Epithelial cell of esophagus (primary cell): ENCODE measurements at places on chromosomes 4 and X.

DNA sequence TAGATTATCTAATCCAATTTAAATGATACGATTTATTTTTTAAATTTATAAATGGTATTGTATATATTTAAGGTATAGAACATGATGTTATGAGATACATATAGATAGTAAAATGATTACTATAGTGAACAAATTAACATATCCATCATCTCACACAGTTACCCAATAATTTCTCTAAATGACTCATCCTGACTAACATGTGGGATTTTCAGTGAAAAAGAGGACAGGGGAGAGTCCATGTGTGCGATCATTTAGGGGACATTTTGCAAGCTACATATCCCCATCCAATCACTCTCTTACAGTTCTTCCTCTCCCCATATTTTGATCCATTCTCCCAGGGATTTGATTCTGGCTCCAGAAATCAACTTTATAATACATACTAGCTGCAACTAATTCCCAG, 88.2 kb downstream of the ABCB7 start:
- DNase-seq: peak; percentile 37

- DNase-seq: peak; percentile 38
These were observed 148.3 kb upstream of the DGKK start for GRCh38 chrX:50618788-50619558.

DNA sequence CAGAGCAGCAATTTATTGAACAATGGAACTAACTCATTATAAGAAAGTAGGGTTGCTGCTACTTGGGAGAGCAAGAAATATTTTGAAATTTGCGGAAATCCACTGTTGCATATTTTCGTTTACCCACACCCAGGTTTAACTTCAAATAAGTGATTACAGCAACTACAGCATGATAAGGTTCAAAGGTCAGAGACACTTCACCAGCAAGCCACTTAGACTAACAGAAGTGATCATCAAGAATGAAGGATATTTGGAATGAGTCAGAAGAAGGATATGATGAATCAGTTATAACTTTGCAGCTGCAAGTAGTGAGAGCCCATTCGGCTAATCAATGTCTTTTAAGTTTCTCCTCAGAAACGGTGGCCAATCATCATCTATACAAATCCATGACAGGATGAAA, 199.3 kb downstream of the TMA16 start:
- DNase-seq: peak; percentile 78

GRCh38 chrX:123422875-123423274, 238.8 kb downstream of the GRIA3 start:
- DNase-seq: peak; percentile 32

DNA sequence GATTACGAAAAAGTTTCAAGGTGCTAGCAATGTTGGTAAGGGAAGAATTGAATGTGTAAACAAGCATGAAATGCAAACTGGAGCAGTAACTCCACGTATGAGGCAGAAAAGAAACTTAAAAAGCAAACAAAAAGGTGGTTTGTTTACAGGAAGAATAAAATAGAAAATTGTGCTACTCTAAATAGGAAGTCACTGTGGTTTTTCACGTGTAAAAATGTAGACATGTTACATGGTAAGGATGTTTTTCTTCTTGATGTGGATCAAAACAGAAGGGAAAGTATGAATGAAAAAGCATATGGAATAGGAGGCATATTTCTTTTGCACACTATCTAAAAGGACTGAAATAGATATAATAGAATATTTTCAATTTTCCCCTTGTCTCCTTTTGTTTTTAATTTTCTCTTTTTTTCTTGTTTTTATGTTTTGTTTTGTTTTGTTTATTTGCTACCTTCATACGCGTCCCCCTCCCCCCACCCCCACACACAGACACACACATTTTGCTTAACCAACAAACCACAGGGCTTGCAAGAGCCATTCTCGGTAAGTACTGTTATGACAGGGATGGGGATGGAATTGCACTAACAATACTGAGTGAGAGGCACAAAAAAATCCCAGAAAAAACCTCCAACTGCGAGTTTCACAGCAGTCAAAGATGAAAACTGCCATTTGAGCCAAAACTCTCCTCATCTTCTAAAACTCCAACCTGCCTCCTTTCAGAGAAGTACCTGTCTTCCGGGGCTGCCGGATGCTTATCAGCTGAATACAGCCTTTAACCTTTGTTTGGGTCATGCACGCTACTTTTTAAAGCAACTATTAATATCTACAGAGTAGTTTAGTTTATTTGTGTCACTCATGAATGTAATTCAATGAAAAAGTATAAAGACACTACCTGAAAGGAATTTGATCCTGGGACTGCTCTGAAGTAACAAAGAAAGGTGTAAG, 135.8 kb downstream of the IL15 start:
- DNase-seq: no peak

- no peak for DNase-seq
These were observed 107.1 kb upstream of the ADRA2C start for GRCh38 chr4:3659131-3659530.

- DNase-seq: no peak
These were observed 69.3 kb upstream of the PCDH19 start for GRCh38 chrX:100479329-100479728.

- DNase-seq: peak; percentile 43
These were observed 43.0 kb downstream of the ENPEP start for GRCh38 chr4:110518889-110519490.

DNA sequence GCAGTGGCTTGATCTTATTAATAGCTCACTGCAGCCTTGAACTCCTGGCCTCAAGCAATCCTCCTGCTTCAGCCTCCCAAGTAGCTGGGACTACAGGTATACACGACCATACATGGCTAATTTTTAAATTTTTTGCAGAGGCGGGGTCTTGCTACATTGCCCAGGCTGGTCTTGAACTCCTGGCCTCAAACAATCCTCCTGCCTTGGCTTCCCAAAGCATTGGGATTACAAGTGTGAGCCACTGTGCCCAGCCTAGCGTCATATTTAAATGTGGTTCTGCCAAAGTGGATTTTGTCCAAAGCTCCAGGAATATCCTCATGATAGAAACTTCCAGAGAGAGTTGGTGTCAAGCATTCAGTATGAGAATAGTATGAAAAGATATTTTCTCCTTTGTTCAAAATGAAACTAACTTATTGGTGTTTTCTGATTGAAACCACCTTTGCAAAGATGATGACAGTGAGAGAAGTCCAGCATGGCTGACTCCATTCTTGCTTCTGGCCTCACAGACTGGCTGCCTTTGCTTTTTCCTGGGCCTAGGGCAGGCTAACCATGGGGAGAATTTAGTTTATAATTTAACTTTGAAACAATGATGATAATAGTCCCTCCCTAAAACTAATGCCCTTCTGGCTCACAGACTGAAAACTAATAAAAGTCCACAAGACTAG, 129.0 kb downstream of the C4orf51 start:
- no peak for DNase-seq

GRCh38 chr4:59058543-59058942, 1948.4 kb upstream of the IGFBP7 start:
- no peak for DNase-seq

GRCh38 chrX:24231131-24231540, 81.6 kb downstream of the ZFX start:
- DNase-seq: peak; percentile 80

GRCh38 chr4:113006632-113007031, 42.8 kb upstream of the ANK2 start:
- no peak for DNase-seq

GRCh38 chr4:12122316-12122715, 693.6 kb upstream of the HS3ST1 start:
- DNase-seq: no peak

DNA sequence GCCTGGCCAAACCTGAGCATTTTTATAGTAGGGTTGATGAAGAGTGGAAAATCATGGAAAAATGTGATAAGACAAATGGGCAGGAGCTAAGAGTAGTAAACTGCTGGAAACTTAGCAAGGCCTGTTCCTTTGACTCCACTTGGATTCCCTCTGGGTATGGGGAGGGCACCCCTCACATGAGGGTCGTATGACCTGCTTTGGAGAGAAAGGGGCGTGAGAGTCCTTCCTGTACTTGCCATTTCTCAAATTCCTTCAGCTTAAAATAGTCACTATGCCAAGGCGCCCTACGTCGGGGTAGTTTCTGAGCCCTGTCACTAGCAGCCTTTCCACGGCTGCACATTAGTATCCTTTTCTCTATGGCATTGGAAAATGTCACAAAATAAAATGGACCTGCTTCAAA, 49.1 kb downstream of the GPRIN3 start:
- no peak for DNase-seq

DNA sequence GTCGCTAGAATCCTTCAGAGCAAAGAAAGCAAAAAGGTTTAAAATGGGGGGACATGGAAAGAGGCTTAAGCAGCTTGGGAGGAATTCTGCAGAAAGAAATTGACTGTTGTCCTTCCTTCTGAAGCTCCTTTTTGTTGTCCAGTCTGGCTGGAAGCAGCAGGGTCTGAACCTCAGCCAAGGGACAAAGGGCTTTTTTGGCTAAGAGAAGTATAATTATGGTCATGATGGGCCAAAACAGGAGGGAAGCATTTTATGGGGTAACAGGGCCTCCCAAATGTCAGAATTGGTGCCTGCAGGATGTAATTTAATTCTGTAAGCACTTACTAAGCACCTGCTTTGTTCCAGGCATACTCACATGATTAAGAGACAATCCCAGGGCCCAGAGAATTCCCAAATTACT, 74.2 kb upstream of the CPEB2 start:
- DNase-seq: no peak

DNA sequence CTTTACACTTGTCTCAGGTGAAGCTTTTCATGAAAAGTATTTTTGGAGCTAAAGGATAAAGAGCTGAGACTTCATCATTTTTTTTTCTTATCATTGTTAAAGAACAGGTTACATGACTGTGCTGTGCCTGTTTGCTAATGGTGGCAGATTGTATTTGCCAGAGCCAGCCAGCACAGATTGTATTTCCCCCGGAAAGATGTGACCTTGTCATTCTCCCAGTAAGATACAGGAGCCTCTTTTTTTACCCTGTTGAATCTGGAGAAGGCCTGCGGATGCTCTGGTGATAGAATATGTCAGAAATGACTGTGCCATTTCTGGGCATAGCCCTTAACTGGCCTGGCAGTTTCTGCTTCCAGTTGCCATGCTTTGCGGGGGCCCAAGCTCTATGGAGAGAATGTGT, 91.9 kb downstream of the GPRIN3 start:
- no peak for DNase-seq

- DNase-seq: peak; percentile 46
These were observed 677 bp upstream of the NONO start for GRCh38 chrX:71282514-71283402.

- DNase-seq: peak; percentile 27
These were observed 288.5 kb downstream of the ASMT start for GRCh38 chrX:1903236-1903935.

DNA sequence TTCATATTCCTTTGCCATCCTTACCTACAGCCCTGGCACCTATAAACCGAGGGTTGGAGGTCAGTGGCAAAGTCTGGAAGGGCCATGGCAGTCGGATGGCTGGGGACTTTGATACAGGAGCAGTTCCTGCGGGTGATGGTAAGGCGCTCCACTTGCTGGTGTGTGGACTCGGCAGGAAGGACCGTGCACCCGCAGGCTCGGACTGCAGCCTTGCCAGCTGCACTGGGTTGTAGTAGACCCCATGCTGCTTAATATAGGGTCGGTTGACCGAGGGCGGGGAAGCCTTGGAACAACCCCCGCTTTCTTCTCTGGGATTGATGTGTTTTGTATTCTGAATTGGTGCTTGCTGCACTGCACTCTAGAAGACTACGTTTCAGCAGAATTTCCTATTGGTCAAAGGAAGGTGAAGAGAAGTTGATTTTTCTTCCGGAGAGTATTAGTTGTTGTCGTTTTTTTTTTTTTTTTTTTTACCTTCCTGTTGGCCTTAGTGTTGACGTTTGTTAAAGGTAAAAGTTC, 638 bp downstream of the BLTP1 start:
- DNase-seq: peak; percentile 21

- DNase-seq: no peak
These were observed 212.8 kb downstream of the AFAP1 start for GRCh38 chr4:7726665-7727413.

- peak; percentile 43 for DNase-seq
These were observed at the start of gene CXXC4 for GRCh38 chr4:104494822-104495559. Gene CXXC4, minus strand, starts transcription at chr4:104494894. Its CDS starts 3,092 bp downstream, at chr4:104491802.

- DNase-seq: peak; percentile 88
These were observed 206.6 kb downstream of the SPRY1 start for GRCh38 chr4:123603165-123603564.

DNA sequence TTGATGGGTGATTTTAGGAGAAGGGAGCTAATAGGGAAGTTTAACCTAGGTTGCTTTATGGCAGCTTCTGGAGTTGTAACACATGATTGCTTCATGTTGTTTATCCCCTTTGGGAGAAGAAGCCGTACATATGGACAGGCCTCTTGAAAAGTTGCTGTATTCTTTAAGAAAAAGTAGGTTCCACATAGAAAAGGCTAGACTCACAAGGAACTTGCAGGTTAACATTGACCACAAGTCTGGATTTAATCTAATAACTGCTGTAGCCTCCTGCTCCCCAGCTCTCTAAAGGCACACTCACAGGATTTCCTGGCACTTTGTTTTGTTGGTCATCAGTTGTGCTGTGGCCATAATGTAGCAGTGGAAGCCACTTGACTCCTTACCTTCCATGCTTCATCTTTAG, 19.7 kb downstream of the FNIP2 start:
- DNase-seq: no peak

GRCh38 chr4:187215438-187215837, 491.8 kb upstream of the FAT1 start:
- no peak for DNase-seq

GRCh38 chr4:17385403-17385802, 126.5 kb downstream of the QDPR start:
- DNase-seq: peak; percentile 18

- peak; percentile 70 for DNase-seq
These were observed 12.8 kb upstream of the LIMCH1 start for GRCh38 chr4:41525129-41525528.

GRCh38 chr4:112377594-112378242, 80.5 kb downstream of the ALPK1 start:
- no peak for DNase-seq

- DNase-seq: peak; percentile 27
These were observed 142.4 kb upstream of the ANKRD50 start for GRCh38 chr4:124854968-124855367.

GRCh38 chr4:40185830-40186664, 10.8 kb upstream of the RHOH start:
- DNase-seq: peak; percentile 18

DNA sequence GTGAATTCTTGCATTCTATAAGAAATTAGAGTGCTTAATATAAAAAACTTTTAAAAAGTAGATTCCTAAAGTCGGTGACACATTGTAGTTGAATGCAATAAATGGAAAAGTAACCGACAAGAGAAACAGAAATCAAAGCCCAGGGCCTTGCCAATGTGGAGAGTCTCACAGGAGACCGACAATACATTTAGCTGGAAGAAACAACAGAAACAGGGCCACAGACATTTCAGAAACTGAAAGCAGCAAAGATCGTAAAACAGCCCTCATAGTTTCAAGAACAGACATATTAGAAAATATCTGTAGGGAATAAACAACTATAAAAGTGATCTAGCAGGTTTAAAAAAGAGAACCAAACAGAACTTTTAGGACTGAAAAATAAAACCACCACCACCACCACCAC, 49.5 kb downstream of the STAP1 start:
- no peak for DNase-seq

- DNase-seq: no peak
These were observed 20.5 kb downstream of the PNMA6E start for GRCh38 chrX:153380691-153381090.

- DNase-seq: peak; percentile 62
These were observed 310.1 kb downstream of the PPP3CA start for GRCh38 chr4:101037249-101037648.
